ENCODE measurements at places on chromosomes 1 and 21.

GRCh38 chr1:212313616-212314015, 28.4 kb downstream of the PPP2R5A start:
- no peak for DNase-seq

- no peak for DNase-seq
These were observed 5.2 kb downstream of the DIO1 start for GRCh38 chr1:53899206-53899628.

- DNase-seq = no peak
These were observed 49.4 kb downstream of the TBCE start for GRCh38 chr1:235416662-235417049.

- DNase-seq = no peak
These were observed 663.2 kb upstream of the RGS18 start for GRCh38 chr1:191495040-191495439.

GRCh38 chr1:43565600-43566360, 35.1 kb downstream of the PTPRF start:
- no peak for DNase-seq

DNA sequence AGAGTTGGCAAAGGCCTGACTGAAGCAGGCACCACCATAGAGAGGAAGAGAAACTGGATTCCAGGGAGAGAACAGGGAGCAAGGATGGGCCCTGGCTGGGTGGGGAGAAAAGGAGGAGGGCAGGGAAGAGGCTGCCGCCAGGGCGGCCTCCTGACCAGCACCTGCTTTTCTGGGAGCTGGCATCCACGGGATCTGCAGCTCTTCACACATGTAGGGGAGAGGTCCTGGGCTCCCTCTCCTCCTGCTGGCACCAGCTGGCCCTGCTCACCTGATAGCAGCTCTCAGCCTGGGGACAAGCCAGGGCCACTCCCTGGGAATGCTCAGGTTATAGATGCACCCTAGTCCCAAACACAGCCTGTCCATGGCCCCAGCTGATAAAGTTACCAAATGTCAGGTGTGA, 39.9 kb downstream of the TEX35 start:
- DNase-seq = no peak

- no peak for DNase-seq
These were observed 2.4 kb downstream of the ALX3 start for GRCh38 chr1:110067893-110068645.

GRCh38 chr1:220680085-220680687, 10.0 kb upstream of the C1orf115 start:
- DNase-seq = no peak

DNA sequence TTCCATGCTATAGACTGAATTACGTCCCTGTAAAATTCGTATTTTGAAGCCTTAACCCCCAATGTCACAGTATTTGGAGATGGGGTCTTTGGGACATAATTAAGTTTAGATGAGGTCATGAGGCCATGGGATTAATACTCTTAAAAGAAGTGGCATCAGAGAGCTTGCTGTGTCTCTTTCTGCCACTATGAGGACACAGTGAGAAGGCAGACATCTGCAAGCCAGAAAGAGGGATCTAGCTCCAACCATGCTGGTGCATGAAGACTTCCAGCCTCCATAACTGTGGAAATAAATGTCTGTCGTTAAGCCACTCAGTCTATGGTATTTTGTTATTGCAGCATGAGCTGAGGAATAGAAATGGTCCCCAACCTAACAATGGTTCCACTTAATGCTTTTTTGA, 99.0 kb downstream of the LTN1 start:
- no peak for DNase-seq

DNA sequence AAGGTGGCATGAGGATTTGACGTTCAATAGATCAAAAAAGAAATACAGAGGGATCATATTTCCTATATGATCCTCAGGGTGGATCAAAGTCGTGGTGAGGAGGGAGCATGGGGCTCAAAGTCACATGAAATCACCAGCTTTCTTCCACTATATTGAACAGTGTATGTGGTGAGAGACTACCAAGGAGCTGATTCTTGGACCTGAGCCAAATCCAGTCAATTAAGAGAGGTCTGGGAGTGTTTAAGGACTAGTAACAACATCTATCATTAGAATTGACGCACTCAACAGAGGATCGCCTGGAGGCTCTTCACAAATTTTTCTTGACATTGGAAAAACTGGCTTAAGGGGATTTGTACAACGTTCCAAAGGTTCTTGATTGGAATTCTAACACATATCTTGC, 267.7 kb upstream of the PROX1 start:
- no peak for DNase-seq

GRCh38 chr1:10675813-10676212, 120.6 kb downstream of the CASZ1 start:
- DNase-seq = no peak

- no peak for DNase-seq
These were observed 17.8 kb upstream of the MAST2 start for GRCh38 chr1:45785583-45785982.

DNA sequence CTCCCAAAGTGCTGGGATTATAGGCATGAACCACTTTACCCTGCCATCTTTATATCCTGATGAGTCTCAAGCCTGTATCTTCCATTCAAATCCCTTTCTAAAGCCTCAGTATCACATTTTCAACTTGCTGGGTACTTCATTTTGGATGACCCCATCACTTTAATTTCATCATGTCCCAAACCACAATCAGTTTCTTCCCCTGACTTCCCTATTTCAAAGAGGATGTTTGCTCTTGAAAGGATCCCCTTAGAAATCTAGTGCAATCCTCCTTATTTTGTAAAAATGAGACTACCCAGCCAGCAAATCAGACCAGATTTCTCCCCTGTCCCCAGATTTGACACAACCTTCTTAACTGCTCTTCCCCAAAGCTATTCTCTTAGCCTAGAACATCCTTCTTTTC, 7.0 kb upstream of the TRIT1 start:
- DNase-seq = no peak

- DNase-seq = no peak
These were observed 57.8 kb upstream of the FASLG start for GRCh38 chr1:172601046-172601630.

DNA sequence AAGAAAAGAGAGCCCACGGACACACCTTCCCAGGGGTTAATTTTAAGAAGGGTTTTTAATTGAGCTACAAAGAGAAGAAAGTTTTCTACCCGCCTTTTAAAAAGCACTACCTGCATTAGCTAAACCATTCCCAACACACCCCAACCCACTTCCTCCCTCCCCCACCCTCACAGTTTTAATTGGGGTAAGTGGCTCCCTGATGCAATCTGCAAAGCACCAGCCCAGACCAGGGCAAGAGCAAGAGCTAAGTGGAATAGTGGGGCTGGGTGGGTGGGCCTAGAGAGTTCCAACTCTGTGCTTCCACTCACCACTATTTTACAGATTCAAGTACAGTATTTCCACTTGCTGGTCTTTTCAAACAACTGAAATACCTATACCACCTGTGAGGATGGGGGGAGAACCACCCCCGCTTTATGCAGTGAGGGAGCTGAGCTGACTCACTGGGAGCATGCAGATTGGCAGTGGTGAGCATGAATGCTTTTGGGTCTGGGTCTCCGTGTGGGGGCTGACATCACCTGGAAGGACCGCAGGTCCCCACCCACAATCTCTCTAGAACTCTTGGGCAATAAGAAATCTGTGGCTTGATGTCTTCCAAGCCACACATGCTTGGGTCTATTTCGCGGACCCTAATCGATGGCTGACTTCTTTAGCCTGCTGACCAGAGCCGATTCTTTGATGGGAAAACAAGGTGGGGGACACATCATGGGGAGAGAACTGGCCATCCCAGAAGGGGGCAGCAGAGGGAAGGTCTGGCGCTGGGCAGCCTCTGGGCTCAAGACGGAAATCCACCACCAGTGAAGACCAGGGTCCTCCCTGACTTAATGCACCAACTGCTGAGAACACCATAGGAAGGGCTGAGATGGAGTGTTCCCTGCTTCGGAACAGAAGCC, 95.5 kb downstream of the SSBP3 start:
- no peak for DNase-seq

- DNase-seq = no peak
These were observed 82.6 kb downstream of the SPATA46 start for GRCh38 chr1:162294015-162294414.

- DNase-seq = no peak
These were observed 34.4 kb downstream of the NID1 start for GRCh38 chr1:236030534-236030933.

DNA sequence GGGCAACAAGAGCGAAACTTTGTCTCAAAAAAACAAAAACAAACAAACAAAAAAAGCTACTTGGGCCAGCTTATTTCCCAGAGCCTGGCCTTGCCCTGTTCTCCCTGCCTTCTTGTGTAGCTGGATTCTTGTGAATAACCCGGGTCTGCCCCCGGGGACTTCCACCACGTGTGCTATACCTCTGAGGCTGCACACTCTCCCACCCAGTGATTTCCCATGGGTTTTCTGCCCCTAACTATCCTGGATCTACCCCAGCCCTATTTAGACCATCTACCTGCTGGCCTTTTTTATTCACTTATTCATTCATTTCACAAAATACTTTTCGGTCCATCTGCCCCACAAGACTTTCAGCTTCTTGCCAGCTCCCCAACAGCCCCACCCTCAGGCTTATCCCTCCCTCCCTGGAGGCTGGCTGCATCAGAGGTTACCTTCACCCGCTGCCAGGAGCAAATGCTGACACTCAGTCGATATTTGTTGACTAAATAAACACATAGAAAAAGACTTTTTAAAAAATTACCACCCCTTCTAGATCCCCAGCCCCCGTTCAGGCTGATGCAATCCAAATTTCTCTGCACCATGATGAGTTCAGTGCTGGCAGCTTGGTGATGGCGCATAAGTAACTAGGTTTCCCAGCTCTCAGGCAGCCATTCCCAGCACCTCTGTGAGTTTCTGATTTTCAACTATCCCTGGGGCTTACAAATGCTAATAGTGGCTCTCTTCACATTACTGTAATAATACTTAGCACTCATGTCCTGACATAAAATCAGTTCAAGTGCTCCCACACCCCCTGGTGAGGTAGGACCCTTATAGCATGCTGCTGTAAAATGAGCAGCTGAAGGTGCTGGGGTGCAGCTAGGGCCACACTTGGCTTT, 30.7 kb upstream of the TARBP1 start:
- DNase-seq = no peak
